Tongue (tissue), 3 donors: ENCODE measurements at places on chromosomes 12 and 14. TPM values are rescaled to one million over a fixed set of nuclear protein-coding genes. Genes with fewer than 3 reads are reported as not detected.

The DLK1 gene
- total RNA-seq, result 1,117 TPM

- DNase-seq, result no peak
These were observed 13.6 kb upstream of the NUAK1 start for GRCh38 chr12:106152334-106152733.

- peak; percentile 47 for DNase-seq
These were observed 452.4 kb upstream of the NOVA1 start for GRCh38 chr14:27050208-27050607.

DNA sequence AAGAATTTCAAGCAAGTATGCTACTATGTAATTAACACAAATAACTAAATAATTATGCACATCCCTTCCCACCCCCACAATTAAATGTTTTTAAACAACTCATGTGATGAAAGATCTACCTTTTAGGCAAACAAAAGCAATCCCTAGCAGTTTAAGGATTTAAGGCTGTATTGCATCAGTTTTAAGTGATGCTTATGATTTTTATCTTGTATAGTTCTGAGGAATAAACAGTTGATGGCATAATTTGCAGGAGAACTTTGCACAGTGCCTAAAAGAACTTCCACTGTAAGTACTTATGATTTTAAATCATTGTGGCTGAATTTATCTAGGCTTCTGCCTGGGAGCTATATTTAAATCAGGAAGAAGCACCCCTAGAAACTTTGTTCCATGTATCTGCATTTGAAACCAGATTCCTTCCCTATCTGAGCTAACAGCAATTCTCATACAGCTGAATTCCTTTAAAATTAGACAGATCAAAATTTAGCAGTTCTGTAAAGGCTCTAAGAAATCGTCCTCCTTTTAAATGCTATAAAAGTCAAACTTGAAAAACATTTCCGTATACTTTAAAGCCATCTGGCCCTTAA is 388.6 kb downstream of the BCAT1 start:
- no peak for DNase-seq

DNA sequence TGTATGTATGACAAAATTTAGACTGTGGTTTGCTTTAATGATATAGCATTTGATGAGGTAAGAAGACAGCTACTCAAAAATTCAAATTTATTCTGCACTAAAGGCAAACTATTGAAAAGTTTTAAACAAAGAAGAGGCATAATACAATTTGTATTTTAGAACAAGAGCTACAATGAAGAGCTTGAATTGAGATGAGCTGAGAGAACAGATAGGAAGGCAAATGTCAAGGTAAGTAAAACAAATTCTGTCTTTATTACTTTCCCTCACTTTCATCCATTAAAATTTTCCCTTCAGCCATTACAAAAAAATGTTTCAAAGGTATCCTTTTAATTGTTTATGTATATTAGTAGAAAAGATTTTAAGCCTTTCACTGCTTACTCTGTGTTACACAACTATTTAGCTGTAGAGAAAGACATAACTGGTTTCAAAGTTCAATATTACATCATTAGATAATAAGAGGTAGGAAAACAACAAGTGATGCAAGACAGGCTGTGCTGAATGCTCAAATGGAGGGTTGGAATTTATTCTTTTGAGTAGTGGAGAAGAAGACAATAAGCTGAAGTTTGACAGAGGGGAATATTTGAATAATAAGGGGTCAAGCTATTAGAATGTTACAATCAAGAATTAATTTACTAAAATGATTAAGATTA is 1334.1 kb downstream of the FSCB start:
- no peak for DNase-seq
